ENCODE measurements at places on chromosomes 7 and 10.

DNA sequence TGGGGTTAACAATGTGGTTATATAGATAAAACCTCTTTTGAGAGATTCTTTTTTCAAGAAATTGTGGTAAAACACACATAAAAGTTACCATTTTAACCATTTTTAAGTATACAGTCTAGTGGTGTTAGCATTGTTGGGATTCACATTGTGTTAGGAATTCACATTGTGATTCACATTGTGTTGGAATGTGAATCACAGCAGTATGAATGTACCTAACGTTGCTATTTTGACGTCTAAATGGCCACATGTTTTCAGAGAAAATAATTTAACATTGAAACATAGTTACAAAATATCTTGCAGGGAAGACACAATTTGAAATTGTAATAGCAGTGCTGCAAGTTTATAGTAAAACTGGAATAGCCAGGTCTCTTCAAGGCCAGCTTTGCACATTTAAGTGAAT is 129.0 kb downstream of the BICC1 start:
- DNase-seq, result no peak

GRCh38 chr10:63585041-63585440 is 63.8 kb downstream of the REEP3 start:
- no peak for DNase-seq

GRCh38 chr7:94655126-94655847 is 646 bp downstream of the SGCE start:
- no peak for DNase-seq

DNA sequence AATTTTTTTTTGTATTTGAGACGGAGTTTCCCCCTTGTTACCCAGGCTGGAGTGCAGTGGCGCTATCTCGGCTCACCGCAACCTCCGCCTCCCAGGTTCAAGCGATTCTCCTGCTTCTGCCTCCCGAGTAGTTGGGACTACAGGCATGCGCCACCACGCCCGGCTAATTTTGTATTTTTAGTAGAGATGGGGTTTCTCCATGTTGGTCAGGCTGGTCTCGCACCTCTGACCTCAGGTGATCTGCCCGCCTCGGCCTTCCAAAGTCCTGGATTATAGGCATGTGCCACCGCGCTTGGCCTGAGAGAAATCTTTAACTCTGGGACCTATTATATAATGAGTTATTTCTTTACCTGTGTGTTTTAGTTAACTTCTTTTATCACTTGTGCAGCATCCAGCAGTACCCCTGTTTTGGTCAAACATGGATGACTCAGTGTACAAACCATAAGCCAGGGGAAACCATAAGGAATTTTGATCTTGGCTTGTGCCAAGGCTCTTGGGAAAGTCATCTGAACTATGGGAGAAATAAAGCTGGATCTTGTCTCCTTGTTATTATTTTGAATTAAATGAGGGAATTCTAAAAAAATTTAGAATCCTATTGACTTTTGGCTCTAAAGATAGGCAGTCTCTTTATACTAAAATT is 23.6 kb upstream of the ZRANB1 start:
- DNase-seq, result no peak

DNA sequence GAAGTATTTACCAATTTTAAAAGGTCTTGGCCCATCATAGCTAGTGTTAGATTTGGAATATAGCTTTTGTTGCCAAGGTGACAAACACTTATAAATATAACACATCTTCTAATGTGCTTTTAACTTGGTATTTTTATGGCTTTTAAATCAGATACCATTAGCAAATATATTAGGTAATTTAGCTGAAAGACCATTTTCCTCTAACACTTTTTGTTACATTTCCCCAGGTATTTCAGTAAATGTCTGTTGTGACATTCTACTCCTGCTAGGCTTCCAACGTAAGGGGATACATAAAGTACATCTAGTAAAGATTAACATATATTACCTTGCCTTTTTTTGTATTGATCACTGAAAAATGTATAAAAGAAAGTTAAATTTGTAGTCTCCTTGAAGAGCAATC is 75.0 kb upstream of the SEM1 start:
- DNase-seq, result no peak

DNA sequence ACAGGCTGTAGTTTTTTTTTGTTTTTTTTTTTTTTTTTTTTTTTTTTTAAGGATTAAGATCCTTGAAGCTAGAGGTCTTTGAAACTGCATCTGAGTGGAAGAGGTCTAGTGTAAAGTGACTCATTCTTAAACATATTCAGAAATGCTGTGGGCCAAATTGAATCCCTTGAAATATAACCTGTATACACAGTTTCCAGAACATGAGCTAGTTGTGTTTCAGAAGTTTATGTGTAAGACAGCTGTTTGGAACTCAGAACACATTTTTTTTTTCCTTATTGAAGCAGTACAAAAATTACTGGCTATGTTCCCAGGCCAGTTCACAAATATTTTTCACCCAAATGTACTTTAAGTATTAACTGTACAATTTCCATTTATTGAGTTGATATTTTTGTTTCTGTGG is 67.9 kb downstream of the PPP1R9A start:
- DNase-seq, result no peak

- no peak for DNase-seq
These were observed 2.2 kb upstream of the FOXI2 start for GRCh38 chr10:127734753-127735152.

- no peak for DNase-seq
These were observed 20.7 kb downstream of the NEURL1 start for GRCh38 chr10:103514244-103514643.

DNA sequence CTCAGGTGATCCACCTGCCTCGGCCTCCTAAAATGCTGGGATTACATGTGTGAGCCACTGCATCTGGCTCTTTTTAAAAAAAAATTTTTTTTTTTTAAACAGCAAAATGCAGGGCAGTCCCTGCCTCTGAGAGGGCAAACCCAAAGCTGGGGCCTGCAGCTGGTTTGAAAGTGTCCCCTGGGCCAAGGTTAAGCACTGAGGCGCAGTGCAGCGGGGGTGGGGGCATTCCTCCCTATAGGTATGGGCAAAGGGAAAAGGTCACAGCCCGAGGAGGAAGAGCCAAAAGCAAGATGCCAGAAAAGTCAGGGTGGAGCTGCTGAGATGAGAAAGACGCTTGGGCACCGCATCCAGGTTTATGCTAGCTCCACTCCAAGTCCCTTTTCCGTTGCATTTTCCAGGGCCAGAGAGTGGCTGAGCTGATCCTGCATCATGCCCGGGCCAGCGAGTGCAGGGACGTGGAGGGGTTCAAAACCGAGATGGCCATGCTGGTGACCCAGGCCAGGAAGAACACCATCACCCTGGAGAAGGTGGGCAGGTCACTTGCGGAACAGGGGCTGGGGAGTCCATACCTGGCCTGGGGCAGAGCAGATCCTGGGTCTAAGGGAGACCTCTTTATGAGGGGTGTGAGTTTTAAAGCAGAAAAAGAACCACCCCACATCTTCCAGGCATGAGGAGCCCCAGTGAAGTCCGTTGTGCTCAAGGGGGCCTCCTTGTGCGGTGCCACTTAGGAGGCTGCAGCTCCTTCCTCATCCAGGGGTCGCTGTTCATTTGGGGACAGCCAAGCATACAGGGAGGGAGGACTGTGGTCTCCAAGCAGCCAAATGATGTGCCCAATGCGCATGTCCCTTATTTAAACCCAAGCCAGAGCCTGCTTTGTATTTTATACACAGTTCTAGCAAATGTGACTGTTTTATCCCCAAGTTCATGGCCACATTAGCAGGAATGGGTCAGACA is 7.0 kb upstream of the NDUFB2 start:
- DNase-seq, result no peak

DNA sequence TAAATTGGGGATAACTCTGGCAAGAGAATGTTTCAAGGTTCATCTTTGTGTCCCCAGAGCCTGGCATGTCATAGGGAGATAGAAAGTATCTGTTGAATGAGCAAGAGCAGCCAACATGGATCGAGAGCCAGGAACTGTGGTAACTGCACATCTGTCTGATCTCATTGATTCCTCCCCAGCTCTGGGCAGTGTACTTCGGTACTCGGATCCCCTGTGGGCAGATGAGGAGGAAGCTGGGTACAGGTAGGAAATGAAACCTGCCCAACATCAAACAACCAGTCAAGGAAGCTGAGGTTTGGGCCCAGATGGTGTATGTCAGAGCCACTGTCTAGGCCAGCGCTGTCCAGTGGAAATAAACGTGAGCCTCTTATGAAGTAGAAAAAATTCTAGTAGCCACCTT is 76.4 kb downstream of the GRK5 start:
- no peak for DNase-seq

GRCh38 chr10:33109788-33110469 is 151.9 kb upstream of the ITGB1 start:
- DNase-seq, result no peak

DNA sequence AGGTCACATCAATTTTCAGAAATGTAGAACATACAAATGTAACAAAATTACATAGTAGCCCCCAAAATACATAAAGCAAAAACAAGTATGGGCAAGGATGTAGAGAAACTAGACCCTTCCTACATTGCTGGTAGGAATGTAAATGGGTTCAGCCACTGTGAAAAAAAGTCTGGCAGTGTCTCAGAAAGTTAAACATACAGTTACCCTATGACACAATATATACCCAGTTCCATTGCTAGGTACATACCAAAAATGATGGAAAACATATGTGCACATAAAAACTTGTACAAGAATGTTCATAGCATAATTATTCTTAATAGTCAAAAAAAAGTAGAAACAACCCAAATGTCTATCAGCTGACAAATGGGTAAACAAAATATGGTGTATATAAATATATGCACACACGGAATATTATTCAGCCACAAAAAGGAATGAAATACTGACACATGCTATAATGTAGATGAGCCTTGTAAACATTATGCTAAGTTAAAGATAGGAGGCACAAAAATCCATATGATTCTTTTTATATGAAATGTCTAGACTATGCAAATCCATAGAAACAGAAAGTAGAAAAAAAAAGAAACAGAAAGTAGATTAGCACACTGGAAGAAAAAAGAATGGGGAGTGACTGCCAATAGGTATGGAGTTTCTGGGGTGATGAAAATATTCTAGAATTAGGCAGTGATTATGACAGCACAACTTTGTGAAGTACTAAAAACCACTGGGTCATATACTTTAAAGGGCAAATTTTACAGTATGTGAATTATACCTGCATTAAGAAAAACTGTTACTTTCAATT is 13.5 kb downstream of the HERPUD2 start:
- no peak for DNase-seq

DNA sequence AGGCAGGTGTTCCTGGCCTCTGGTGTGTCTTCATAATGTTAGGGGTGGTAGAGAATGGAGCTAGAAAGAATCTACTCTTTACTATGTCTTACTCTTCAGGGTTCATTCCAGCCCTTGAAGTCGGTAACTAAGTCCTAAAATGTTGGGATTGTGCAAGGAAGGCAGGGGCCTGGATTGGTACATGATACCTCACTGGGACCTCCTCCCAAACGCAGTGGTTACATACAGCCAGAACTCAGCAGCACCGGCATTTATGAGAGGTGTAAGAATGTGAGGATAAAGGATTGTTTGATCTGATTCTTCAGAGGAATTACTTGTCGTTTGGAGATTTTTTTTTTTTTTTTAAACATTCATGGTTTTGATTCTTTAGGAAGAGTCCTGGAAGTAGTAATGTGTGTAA is 6.9 kb downstream of the COMTD1 start:
- no peak for DNase-seq

GRCh38 chr10:111316722-111317212 is 239.9 kb downstream of the ADRA2A start:
- no peak for DNase-seq

DNA sequence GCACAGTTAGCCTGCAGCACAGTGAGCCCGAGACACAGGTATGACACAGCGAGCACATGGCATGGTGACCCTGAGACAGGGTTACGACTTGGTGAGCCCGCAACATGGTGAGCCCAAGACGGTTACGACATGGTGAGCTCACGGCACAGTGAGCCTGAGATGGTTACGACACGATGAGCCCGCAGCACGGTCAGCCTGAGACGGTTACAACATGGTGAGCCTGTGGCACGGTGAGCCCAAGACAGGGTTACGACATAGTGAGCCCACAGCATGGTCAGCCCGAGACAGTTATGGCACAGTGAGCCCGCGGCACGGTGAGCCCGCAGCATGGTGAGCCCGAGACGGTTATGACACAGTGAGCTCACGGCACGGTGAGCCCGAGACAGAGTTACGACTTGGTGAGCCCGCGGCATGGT is 156.1 kb downstream of the MAD1L1 start:
- no peak for DNase-seq

GRCh38 chr10:79601939-79602338 is 8.8 kb upstream of the SFTPA1 start:
- DNase-seq, result no peak

DNA sequence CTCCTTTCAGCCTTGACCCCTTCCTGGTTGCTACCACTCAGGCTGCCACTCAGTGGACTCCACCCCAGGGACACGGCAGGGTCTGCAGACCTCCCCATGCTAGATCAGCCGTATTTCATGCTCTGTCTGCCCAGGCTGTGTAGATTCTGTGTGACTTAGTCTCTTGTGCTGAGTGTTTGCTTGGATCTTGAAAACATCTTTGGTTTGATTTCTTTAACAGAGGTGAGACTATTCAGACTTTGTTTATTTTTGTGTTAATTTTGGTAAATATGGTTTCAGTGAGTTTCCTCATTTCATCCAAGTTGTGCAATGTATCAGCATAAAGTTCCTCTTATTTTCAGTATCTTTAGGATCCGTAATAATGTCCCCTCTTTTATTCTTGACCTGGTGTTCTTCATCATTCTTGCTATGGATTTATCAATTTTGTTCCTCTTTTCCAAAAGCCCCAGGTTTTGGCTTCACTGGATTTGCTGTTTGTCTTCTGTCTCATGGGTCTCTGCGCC is 21.2 kb upstream of the PWWP2B start:
- no peak for DNase-seq

DNA sequence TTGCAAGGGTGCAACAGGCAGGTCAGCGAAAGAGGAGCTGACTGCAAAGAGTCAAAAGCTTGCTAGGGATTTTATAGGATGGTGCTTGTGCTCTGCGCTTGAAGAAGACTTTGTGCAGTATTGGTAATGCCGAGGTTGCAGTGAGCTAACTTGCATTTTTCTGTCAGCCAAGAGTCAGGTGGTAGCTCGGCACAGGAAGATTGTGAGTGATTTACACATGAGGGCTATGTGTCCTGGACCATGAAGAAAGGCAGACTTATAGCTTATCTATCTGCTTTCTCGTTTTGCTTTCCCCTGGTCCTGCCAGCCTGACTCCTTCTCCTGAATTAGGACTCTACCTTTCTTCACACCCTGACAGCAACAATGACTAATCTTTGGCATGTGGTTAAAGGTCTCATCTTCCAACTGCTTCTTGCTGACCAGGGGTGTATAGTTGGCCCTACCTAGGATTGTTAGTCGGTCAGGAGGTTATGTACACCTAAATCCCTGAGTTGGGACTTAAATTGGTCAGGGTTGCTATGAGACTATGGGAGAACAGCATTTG is 4.1 kb upstream of the SYPL1 start:
- DNase-seq, result no peak

- DNase-seq, result no peak
These were observed 54.7 kb upstream of the NMT2 start for GRCh38 chr10:15223174-15223573.

GRCh38 chr10:96840841-96841518 is 8.9 kb downstream of the LCOR start:
- no peak for DNase-seq

GRCh38 chr10:33237736-33238624 is 96.5 kb downstream of the NRP1 start:
- no peak for DNase-seq
